ENCODE measurements at places on chromosomes 3 and 15.

DNA sequence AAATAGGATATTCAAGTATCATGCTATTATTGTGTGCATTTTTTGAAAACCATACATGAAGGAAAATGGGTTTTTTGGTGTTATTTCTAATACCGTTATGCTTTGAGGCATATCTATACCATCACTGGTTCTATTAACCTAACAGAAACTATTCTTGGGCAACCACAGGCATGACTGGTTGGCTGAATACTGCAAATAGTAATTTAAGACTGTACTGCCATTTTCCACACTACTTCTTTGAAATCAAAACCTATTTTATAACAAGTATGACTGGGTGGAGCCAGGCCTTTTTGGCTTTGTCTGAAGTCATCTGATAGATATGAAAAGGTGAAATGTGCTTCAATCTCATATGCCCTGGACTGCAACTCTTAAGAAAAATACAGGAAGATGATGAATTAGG is 115.1 kb downstream of the ULK4 start:
- DNase-seq: no peak

DNA sequence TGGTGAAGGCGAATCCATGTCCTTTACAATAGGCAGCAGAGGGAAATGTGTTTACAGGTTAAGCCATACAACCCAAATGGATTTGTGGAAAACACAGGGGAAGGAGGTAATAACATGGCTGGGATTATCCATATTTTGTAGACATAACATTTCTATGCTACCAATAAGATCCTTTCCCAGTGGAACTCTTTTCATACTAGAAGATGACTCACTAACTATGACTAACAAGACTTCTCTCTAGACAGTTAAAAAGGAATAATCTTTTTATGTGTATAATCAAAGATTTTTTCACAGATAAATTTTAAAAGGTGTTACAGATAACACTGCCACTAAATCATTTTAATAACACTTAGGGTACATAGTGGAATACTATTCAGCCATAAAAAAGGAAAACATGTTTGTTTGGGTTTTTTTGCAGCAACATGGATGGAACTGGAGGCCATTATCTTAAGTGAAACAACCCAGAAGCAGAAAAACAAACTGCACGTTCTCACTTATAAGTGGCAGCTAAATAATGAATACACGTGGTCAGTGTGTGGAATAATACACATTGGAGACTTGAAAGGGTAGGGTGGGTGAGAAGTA is 39.6 kb downstream of the VPS13C start:
- DNase-seq: no peak

- DNase-seq: no peak
Observed at GRCh38 chr3:150370122-150370602, 37.9 kb upstream of the TSC22D2 start.

DNA sequence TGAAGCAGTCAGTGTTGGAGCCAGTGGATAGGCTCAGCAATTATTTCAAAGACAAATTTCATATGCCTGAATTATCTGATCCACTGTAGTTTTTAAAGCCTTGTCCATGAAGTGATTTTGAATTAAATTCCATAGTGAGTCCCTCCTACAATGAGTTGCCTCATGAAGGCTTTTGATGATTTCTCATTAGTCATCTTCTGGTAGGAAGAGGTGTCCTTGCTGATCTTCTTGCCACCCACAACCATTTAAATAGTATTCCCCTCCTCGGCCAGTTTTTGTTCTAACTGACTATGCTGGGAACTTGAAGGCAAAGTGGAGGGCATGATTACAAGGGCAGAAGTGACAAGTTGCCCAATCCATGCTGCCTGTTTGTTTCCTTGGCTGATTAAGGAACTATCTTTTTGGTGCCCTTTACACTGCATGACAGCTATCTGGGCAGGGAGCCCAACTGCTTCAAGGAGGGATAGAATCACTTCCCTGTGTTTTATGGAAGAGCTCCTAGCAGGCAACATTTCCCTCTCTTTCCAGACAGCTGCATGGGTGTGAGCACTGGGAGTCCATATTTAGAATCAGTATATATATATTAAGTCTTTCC is 617.5 kb downstream of the ZPLD1 start:
- peak; percentile 46 for DNase-seq

GRCh38 chr3:161268601-161269000 is 47.5 kb downstream of the NMD3 start:
- no peak for DNase-seq

GRCh38 chr15:58497046-58497785 is 65.4 kb downstream of the LIPC start:
- no peak for DNase-seq

DNA sequence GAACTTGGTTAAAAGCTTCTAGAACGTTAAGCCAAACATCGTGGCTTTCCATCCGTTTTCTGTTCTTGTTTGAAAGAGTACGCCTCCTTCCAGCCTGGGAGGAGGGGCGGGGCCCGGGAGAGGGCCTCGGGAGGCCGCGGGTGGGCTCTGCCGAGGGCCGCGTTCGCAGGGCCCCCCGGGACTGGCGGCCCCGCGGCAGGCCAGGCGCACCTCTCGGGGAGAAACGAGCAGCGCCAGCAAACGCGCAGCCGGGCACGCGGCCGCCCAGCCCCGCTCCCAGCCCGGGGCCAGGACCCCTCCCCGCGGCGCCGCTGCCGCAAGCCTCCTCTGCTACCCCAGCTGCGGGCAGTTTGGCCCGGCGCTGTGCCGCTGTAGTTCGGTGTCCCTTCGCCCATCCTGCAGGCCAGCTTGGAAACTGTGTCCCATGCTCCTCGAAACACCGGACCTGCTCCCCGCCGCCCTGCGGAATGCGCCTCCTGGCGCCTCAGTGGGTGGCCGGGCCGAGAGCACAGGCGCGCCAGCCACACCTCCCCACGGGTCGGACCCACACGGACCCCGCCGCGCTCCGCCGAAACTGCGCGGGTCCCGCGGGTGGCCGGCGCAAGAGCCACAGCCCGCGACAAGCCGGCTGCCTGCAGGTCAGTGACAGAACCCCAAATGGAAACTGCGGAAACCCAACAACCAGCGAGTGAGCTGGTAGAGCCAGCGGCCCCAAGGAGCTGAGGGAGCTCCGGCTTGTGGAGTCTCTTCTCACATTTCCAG is 2.3 kb downstream of the OCA2 start:
- DNase-seq: no peak

DNA sequence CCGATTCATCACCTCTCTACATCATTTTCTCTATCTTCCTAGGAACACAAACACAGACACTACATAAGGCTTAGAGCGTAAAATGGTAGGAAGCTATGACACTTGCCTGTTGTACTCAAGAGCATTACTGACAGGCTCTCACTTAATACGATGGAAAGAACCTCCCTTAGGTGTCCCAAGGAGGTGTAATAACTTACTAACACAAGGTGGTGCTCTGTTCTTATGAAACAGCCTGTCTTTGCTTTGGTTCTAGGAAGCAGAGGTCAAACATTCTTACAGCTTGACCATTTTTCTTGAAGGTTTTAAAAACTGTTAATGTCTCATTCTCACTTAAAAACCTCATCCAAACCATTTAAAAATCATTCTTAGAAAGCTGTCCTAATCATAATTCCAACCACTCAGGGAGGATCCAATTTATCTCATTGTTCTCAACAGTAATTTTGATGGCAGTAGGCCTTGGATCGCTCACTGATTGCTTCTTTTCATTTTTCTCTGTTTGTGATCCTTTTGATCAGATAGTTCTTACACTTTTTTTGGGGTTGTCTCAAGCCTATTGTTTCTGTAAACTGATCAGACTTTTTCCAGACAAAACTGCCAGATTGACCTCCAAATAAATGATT is 317.8 kb upstream of the AGTR1 start:
- no peak for DNase-seq

- no peak for DNase-seq
Observed at GRCh38 chr3:120348065-120348990, 826 bp downstream of the LRRC58 start.

DNA sequence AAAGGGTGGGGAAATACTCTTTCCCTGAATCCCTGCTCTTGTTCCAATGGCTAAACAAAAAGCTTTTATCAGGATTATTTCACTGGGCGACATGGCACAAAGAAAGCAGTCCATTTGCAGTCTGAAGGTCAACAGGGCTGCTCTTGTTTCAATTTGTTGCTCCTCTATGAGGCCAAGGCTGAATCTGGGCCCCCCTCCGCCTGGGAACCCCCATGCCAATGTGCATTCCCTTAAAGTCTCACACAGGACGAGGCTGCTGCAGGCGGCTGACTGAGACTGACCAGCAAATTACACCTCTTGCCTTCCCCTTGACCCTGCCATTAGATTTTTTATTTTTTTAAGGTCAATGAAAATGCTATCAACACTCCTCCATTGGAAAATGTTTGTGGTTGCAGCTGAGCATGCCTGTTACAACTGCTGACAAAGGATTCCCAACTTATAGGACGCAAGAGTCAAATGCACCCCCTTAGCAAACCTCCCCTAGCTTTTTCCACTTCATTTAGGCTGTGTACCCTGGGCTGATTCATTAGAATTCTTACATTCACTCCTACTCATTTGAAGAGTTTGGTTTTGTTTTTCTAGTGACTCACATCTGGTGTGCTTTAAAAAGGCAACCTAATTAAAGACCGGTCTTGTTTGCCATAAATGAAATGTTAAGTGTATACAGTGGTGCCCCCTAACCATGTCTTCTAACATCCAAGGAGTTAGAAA is 60.8 kb upstream of the ARHGEF3 start:
- DNase-seq: no peak
